Muscle of back (tissue), 13 donors: ENCODE measurements at places on chromosomes 2 and 18. TPM values are rescaled to one million over a fixed set of nuclear protein-coding genes. Genes with fewer than 3 reads are reported as not detected.

DNA sequence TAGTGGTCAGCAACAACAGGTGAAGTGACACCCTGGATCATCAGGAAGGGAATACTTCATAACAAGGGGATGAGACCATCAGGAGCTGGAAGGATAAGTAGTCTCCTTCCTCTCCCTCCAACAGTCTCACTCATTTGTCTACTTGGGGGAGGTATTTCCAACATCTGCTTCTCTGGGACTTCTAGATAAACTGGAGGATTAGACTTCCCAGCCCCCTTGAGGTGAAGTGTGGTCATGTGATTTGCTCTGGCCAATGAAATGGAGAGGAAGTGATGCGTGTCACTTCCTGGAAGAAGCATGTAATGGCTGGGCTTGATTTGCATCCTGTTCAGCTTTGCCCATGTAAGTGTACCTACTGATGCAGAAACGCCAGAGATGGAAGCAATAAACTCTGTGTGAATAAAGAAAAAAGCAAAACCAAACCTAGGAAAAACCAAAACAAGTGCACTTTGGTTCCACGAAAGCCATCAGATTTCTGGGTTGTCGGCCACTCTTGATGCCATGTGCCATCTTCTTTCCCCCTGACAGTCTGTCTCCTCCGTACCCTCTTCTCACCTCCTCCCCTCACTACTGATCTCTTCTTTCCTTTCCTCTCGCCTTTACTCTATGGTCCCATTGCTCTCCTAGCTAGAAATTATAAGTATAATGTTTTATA lies 76.1 kb upstream of the DNMT3A start:
- DNase-seq: no peak

- DNase-seq: no peak
Measured at GRCh38 chr2:167380094-167380493, 491.8 kb downstream of the XIRP2 start.

- DNase-seq: no peak
Measured at GRCh38 chr2:11738589-11739436, 7.6 kb upstream of the LPIN1 start.

- peak; percentile 41 for DNase-seq
Measured at GRCh38 chr2:73268830-73269685, 15.2 kb downstream of the FBXO41 start.

GRCh38 chr2:53609551-53609950 lies 158.1 kb upstream of the CHAC2 start:
- DNase-seq: no peak

- no peak for DNase-seq
Measured at GRCh38 chr2:34229998-34230397, 630.9 kb upstream of the FAM98A start.

DNA sequence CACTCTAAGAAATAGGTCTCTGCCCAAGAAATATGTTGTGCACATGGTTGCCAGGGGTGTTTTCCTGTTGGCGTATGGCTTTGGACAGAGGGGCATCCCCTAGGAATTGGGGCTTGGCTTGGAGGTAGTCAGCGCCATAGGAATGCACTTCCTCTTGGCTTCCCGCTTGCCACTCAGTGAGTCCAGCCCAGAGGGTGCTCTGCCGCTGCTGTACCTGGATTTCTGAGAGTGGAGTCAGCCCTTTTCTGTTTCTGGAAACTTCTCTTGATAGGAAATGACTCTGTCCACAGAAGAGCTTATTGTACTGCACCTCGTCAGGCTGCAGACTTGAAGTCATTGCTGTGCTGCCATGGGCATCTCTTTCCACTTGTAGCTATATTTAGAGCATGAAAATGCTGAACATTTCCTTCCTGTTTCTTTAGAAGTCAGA lies 116.7 kb upstream of the MGAT5 start:
- peak; percentile 27 for DNase-seq

GRCh38 chr2:33411765-33412164 lies 64.7 kb upstream of the RASGRP3 start:
- no peak for DNase-seq

GRCh38 chr2:107621186-107622165 lies 205.2 kb upstream of the RGPD4 start:
- no peak for DNase-seq

GRCh38 chr2:19127616-19128015 lies 230.8 kb downstream of the OSR1 start:
- DNase-seq: no peak

GRCh38 chr18:13235421-13235831 lies 16.9 kb downstream of the LDLRAD4 start:
- DNase-seq: peak; percentile 72

DNA sequence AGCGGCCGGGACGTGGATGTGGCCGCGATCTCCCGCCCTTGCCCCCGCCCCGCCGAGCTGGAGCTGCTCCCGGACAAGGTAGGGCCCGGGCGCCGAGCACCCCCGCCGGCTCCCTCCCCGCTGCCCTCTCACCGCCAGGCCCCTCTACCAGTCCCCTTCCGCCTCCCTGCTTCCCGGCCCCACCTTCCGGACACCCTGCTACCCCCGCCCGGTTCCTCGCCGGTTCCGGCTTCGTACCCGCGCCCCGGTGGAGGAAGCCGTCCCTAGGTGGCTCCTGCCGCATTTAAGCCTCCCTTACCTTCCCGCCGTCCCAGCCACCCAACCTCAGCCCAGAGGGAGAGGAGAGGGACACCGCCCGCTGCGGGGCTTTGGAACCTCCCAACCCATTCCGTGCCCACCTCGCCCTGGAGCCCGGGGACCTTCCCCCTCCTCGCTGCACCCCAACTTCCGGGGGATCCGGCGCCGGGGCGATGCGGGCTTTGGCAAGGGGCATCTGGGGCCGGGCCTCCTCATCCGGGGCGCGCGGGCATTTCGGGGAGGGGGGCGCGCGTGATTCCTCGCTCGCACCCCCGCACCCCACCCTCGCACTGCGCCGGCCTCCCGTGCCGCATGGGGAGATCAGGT lies 475 bp downstream of the B3GNT2 start:
- no peak for DNase-seq

DNA sequence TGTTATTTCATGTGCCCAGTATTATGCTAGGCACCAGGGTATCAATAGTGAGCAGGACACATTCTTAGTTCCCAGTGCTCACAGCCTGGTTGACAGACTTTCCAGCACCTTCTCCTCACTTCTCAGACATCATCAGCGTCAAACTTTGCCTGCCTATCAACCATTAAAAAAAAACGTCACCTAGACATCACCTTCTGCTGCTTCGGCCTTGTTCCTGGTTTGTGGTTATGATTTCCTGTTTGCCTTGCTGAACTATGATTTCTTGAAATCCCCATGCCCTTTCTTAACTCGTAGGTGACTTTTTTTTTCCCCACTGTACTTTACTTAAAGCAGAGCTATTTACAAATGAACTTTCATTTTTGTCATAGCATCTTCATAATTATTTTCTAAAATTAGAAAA lies 60.4 kb upstream of the NABP1 start:
- no peak for DNase-seq

GRCh38 chr18:49933530-49934128 lies 120.3 kb upstream of the ACAA2 start:
- DNase-seq: no peak

DNA sequence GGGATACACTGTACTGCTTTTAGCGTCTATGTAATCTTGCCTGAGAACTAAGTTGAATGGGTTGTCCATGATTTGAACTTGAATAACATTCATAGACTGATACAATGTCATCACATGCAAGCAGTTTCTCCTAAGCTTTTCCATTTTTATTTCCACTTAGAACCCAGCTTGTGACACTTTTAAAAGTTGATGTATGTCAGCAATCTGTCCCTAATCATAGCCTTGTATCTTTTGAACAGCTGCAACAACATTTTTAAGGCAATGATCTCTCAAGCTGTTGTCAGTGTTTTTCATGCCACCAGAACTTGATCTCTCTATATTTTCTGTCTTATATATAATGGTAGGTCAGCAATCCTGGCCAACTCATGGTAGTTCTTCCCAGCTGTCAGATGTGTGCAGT lies 185.0 kb downstream of the DOK6 start:
- no peak for DNase-seq

DNA sequence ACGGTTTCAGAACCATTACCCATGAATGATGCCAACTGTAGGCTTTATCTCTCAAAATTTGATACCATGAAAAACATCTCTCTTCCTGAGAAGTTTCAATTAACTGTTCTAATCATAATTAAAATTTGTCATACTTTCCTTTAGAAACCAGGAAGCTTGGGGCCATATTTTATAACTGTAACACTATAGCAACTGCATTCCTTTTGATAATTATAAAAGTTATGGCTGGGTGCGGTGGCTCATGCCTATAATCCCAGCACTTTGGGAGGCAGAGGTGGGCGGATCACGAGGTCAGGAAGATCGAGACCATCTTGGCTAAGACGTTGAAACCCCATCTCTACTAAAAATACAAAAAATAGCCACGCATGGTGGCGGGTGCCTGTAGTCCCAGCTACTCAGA lies 70.6 kb downstream of the DNAH7 start:
- no peak for DNase-seq

- no peak for DNase-seq
Measured at GRCh38 chr2:98710734-98711133, 20.2 kb downstream of the MGAT4A start.

GRCh38 chr2:182463760-182464159 lies 36.9 kb upstream of the PDE1A start:
- no peak for DNase-seq

DNA sequence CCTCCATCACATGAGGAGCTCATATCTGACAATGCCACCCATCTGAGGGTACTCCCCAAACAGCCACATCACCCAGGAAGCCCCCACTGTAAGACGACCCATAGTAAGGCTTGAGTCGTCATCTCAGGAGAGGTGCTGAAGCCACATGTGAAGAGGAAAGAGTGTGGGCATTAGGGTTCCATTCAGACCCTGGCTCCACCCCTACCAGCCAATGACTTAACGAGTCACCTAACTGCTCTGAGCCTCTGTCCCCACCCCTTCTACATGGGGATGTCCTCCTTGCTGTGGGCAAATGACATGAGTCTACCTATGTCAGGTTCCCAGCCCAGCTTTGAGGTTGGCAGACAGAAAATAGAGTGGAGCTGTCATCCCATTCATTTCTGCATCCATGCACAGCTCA lies 46.3 kb downstream of the C1QL2 start:
- no peak for DNase-seq

DNA sequence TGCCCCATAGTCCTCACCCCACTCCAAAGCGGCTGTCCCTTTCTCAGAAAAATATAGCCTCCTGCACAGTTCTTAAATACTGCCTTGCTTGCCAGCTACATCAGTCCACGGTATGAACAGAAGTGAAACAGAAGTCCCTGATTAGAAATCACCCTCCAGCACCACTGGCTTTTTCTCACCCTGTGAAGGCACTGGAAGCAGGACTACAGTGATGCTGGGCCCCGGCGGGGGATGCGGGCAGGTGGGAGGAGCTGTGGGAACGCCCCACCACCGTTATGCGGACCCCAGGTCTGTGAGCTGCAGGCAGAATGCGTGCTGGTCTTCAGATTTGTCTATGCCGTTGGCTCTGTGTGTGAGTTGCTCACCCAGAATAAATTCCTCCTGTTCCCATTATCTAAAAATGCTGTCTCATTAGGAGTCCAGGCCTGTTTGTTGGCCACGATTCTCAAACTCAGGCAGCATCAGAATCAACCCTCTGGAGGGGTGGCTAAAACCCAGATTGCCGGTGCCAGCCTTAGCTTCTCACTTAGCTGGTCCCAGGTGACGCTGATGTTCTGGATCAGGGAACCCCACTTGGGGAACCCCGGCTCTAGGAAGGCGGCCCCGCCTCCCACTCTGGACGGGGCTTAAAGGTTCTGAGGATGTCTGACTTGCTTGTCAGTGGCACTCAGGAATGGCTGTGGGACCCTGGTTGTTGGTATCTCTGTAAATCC lies 224.8 kb upstream of the PXDN start:
- no peak for DNase-seq

DNA sequence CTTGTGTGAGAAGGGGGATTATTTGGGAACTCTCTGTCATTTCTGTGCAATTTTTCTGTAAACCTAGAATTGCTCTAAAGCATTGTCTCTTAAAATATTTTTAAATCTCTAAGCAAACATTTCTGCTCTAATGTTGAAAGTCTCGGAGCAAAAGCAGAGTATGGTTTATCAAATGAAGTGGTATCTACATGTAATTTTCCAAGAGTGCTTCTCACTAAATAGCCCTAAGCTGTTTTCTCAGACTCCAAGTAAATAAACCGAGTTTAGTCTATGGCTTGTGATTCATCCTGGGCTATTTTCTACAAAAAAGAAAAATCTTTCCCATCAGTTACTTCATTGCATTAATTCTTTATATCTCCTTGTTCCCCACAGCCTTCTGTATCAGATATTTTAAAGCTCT lies 90.8 kb downstream of the METTL4 start:
- DNase-seq: no peak

DNA sequence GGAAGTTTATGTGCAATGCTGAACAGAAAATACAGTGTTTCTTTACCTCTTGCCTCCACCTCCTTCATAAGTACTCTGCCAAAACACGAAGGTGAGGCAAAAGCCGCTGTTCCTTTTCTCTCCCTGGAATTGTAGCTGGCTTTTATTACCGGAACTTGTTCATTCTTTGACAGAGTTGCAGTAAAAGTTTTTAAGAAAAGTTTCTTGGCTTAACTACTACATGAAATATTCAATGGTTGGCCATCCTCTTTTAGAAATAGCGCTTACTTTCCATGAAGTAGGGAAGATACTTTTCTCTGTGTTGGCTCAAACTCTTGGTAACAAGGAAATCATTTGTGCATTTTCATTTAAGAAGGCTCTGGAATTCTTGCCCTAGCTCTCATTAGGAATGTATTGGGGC lies 950.7 kb upstream of the FANCL start:
- peak; percentile 60 for DNase-seq

GRCh38 chr2:86048888-86049287 lies 56.8 kb downstream of the POLR1A start:
- DNase-seq: no peak

The KCNE4 gene
- polyA plus RNA-seq: 4.2 TPM

The ZNF385B gene
- 12.4 TPM for polyA plus RNA-seq

The ACSL3 gene
- 45.1 TPM for polyA plus RNA-seq

The SLC9A4 gene
- not detected for polyA plus RNA-seq

The CABYR gene
- polyA plus RNA-seq: 2.5 TPM

The MYL12B gene
- polyA plus RNA-seq: 222 TPM

The CSRNP3 gene
- 12.2 TPM for polyA plus RNA-seq

The HOXD12 gene
- polyA plus RNA-seq: not detected

The CLHC1 gene
- polyA plus RNA-seq: 14.2 TPM

The FOXI3 gene
- polyA plus RNA-seq: 0.42 TPM

The CNGA3 gene
- polyA plus RNA-seq: 0.66 TPM

The NAPG gene
- polyA plus RNA-seq: 13.9 TPM

The CD8B2 gene
- polyA plus RNA-seq: 0.04 TPM
